ENCODE measurements at places on chromosomes 7 and 10. TPM values are rescaled to one million over a fixed set of nuclear protein-coding genes. Genes with fewer than 3 reads are reported as not detected.
A peak's percentile ranks its signal among the peaks of the same experiment; 100 is the strongest.

GRCh38 chr10:111035542-111035941 lies 41.3 kb upstream of the ADRA2A start:
- DNase-seq: peak; percentile 7

- DNase-seq: peak; percentile 85
These were observed 3.1 kb downstream of the PALS2 start for GRCh38 chr7:24576171-24577025.

Gene EPO
- total RNA-seq: not detected

Gene CTTNBP2
- total RNA-seq: 3.9 TPM
